ENCODE measurements at places on chromosomes 13 and 19.

GRCh38 chr13:46679369-46680120 is 117.4 kb downstream of the ESD start:
- peak; percentile 47 for DNase-seq

DNA sequence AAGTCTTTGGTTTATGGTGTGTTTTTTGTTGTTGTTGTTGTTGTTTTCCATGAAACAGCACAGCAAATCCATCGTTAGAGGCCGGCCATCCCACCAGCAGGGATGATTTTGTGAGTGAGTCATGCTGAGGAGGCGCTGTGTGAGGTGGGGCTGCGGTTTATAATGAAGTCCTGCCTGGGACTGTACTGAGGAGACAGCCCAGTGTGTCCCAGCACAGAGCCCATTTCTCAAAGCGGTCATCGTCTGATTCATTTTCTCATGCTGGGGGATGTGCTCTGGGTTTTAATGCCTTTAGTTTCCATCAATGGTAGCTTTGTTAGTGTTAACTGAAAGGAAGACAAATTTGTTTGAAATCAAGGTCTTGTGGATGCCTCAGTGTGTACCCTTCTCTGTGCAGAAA is 129.3 kb upstream of the SERP2 start:
- no peak for DNase-seq

DNA sequence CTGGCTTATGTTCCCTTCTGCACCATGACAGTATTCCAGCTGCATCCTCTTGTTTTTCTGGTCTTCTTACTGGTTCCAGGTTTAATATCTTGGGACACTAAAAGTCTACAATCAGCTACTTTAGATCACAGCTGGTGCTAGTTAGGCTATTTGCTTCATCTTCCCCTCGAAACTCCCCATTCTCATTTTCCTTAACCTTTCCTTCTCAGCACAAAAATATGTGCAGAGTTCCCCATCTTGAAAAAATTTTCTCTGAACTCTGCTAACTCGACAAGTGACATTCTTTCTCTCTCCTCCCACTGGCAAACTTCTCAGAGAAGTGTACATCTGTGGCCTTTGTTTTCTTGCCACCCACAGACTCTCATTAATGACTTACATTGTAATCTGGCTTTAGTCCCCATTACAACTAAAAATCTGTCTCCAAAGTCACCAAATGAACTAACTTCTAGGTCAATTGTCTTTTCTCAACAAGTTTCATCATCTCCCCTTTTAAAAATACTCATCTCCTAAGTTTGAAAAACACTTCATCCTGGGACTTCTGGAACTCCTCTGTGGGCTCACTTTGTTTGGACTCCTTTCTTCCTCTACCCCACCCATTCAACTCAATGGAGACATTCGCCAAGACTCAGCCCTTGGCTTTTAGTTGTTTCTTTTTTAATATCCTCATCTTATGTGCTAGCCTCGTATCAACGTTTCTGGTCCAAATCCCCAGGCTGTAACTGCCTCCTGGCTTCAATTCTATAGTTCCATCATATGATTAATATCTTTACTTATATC is 7.1 kb upstream of the KL start:
- DNase-seq = no peak

DNA sequence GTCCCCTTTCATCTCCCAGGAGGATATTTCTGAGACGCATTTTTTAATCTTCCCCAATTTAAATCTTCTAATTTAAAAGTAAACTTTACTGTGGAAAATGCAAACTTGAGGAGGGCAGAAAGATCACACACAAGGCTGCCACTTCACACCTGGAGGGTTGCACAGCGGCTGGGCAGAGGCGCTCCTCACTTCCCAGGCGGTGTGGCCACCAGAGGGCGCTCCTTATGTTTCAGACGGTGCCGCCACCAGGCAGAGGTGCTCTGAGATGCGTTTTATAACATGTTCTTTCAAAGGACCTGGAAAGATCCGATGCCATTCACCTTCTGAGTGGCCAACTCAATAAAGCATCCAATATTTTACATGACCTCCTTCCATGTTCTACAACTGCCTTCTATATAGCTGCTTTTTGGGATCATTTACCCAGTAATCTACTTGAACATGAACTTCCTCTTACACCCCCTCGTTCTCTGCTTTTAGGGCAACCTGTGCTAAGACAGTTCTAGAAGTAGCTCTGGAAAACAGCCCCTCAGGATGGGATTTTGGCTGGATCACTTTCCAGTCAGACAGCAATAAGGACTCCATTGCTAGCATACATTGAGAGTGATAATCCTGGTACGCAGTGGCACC is 14.8 kb upstream of the MTUS2 start:
- DNase-seq = no peak

GRCh38 chr19:44401139-44402115 is at the start of gene ZNF285:
Gene ZNF285, minus strand, starts transcription at chr19:44401608. Its CDS starts 4,395 bp downstream, at chr19:44397213.
- peak; percentile 85 for DNase-seq

DNA sequence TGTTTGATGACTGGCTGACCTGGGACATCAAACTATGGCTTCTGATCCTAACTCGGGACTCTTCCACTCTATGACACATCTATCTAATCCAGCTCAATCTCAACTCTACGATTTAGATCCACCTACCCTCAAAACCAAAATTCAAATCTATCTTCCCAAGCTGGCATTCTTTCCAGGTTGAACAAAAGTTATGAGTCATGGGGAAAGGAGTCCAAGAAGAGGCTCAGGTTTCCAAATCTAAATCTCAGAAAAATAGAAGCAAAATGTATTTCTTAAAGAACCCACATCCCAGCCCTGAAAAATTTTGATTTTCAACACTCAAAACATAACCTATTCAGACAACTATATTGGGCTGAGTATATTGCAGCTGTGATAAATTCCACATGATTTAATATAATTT is 143.9 kb upstream of the IPO5 start:
- DNase-seq = no peak

GRCh38 chr19:53900191-53900860 is 8.8 kb upstream of the CACNG7 start:
- DNase-seq = no peak

- no peak for DNase-seq
Observed at GRCh38 chr13:64278493-64278892, 2862.8 kb upstream of the PCDH20 start.

DNA sequence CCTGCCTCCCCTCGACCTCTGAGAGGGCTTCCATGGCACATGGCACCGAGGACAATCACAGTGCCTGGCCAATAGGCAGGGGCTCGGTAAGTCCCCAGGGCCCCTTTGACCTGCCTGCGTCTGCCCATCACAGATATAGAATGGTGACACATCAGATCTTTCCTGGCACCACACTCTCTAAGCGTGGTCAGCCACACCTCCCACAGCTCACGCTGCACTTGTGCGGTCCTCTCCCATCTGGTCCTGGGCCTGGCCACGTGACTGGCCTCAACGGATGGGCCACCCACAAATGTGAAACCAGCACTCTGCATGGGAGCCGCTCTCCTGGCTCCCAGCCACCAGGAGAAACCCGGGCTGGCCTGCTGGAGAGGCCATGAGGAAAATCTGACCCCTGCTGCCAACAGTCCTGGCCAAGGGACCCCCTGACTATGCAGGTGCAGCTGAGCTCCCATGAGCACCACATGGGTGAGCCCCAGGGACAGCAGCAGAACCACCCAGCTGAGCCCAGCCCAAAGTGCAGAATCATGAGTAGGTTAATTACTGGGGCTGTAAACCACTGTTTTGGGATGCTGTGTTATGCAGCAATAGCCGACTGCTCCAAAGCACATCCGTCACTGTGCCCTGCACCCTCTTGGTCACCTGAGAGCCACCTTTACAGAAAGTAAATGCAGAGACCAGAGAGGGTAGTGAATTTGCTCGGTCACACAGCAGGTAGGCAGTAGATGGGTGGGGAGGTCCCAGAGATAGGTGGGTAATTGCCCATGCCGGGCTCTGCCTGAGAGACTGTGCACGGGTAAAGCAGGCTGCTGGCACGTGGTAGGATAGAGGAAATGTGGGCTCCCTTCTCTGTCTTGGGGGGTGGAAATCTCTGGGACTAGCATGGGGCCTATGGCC is 9.7 kb upstream of the MEF2B start:
- DNase-seq = no peak

Measured in CD4-positive, alpha-beta T cell treated with Interferon gamma for 1 hour (primary cell).